Stimulated activated CD8-positive, alpha-beta memory T cell treated with anti-CD3 and anti-CD28 coated beads, Interleukin-15, amount 100 ng/mL, for 1 hour (primary cell): ENCODE measurements at places on chromosomes 6 and 20.

GRCh38 chr6:152605342-152605741 lies 31.8 kb downstream of the SYNE1 start:
- no peak for DNase-seq

- no peak for DNase-seq
Measured at GRCh38 chr20:40980106-40980827, 48.4 kb upstream of the TOP1 start.

DNA sequence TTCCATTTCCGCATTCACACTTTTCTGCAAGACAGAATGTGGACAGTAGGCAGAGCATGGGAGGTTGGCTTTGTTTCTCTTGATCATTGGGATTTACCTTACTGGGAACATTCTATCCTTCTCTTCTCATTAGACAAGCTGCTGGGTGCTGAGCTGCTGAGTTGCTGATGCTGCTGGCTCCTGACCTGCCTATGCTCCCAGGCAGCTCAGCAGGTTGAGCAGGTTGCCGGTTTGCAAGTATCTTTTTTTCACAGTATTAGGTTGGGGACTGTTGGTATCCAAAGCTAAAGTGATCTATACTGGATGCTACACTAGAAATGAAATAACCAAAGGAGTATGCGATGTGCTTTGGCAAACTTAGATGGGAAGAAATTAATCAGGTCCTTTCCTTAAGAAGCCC lies 23.7 kb upstream of the ADGRF4 start:
- no peak for DNase-seq

DNA sequence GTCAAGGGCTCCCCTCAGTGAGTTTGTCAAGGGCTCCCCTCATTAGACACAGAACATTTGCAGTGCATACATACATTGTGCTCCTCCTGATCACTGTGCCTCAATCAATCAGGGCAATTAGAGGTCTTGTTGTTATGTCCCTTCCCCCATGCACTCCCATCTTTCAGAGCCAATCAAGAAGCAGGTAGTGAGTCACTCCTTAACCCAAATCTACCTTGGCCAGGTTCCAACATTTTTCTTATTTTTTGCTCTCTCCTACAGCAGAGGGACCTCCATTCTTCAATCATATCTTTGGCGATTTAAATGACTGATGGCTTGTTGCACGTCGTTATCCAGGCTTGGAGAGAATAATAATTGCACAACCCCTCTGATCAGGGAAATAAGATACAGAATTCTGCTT lies 409.9 kb upstream of the SPTLC3 start:
- no peak for DNase-seq

DNA sequence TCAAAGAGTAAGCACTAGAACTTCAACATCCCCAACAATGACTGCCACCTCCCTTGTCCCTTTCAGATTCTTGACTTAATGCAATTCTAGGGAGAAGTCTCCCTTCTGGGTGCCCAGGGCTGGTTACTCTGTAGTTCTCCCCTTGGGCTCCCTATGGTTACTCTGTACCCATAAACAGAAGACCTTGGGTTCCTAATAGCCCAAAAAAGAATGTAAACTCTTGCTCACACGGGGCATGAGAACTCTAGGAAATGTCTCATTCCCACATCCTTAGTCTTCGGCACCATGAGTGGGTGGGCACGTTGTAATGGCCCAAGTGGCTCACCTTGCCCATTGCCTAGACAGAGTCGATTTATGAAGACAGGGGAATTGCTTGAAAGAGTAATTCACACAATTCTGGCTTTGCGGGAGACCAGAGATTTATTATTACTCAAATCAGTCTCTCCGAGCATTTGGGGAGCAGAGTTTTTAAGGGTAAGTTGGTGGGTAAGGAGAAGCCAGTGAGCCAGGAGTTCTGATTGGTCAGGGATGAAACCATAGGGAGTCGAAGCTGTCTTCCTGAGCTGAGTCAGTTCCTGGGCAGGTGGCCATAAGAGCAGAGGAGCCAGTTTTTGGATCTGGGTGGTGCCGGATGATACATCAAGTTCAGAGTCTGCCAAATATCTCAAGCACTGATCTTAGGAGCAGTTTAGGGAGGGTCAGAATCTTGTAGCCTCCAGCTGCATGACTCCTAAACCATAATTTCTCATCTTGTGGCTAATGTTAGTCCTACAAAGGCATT lies 61.2 kb upstream of the SIRPG start:
- no peak for DNase-seq

GRCh38 chr6:52409499-52409898 lies 10.6 kb upstream of the EFHC1 start:
- DNase-seq: no peak

DNA sequence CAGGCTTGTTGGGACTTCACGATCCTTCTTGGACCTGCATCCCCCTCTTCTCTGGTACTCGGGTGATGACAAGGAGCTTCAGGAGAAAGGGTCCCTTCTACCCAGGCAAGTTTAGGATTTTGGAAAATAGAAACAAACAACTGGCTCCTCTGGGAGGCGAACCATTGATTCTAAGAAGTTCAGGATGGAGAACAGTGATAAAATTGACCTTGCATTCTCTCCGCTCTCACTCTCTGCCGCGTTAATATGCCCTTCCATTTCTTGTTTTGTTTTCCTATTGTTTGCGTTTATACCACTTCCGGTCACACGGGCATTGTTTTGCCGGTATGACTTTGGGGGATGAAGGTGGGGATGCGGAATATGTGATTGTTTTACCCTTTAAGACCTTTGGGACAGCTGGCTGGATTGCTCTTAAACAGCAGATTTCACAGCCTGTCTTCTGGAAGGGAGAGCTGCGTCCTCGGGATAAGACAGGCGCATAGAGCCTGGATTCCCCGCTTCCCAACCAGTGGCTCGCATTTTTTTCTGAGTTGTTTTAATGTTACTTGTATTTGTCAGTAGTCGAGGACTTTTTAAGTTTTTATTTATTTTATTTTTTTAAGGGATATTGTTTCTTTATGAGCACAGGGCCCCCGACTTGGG lies 144.3 kb upstream of the ZNF184 start:
- no peak for DNase-seq

- DNase-seq: no peak
Measured at GRCh38 chr20:49385465-49385864, 97.0 kb downstream of the KCNB1 start.

GRCh38 chr6:62612471-62612870 lies 326.4 kb upstream of the KHDRBS2 start:
- no peak for DNase-seq

- DNase-seq: no peak
Measured at GRCh38 chr6:127951172-127951917, 50.5 kb upstream of the THEMIS start.

- DNase-seq: no peak
Measured at GRCh38 chr20:33704197-33704924, 15.7 kb downstream of the PXMP4 start.

- no peak for DNase-seq
Measured at GRCh38 chr6:13695252-13695651, 16.4 kb downstream of the RANBP9 start.

GRCh38 chr6:125196613-125197012 lies 43.0 kb downstream of the TPD52L1 start:
- DNase-seq: no peak

DNA sequence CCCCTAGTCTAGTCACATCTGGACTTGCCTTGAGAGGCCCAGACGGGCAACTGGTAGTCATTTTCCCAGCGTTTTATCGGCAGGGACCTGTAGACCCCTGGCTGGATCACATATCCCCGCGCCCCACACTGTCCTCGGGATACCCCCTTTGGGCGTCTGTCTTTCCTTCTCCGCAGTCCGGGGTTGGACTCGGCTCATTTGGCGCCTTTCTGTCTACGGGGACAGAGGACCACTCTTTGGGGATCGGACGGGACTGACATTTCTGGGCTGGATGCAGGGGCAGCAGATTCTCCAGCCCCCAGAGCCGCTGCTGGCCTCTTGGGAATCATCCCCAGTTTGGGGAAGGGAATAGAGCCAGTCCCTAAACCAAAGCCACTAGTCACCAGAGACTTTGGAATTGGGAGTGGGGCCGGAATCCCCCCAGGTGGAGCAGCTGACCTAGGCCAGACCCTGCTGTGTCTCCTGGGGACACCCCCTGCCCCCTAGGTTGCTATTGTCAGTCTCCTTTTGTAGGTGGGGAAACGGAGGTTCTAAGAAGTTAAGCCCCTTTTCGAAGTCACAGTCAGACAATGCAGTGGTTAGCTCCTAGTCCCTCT lies 734 bp downstream of the FAM110A start:
- no peak for DNase-seq

DNA sequence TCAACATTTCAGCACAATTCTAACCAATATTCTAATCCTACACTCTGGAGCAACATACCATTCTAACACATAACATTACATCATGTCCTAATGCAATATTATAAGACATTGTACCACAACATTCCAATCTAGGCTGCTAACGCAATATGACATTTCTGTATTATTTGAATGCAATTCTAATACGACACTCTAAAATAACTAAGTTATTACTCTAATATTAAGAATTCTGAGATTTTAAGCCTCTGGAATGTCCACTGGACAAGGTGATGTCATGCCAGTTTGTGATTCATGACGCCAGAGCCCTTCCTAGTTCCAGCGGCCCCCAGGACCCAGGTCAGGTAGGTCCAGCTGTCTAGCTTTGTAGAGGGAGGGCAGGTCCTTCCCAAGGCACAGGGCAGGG lies 69.7 kb upstream of the SIRPA start:
- DNase-seq: no peak

GRCh38 chr20:57714409-57715267 lies 4.8 kb upstream of the PMEPA1 start:
- no peak for DNase-seq

DNA sequence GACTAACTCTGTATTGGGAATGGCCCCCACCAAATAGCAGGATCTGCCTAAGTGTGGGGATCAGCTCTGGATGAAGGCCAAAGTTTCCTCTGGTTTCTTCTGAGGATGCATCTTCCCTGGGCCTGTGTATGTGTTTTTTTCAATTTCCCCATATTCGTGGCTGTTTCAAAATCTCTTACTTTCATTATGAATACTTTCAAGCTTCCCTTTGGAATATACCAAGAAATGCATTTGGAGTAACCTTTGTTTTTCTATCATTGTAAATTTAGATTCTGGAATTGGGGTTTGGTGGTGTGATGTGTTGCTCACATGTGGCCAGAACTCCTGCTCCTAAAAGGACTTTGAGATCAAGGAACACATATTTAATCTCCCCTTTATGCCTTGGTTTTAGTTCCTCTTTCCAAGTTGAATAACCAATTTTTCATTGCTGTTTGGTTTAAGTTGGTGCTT lies 8.4 kb downstream of the ENTPD6 start:
- no peak for DNase-seq

- no peak for DNase-seq
Measured at GRCh38 chr6:127518710-127519468, at the start of gene MTCL3. Gene MTCL3 (minus strand): TSS chr6:127519335.

GRCh38 chr6:37745748-37746147 lies 48.1 kb upstream of the MDGA1 start:
- DNase-seq: no peak

DNA sequence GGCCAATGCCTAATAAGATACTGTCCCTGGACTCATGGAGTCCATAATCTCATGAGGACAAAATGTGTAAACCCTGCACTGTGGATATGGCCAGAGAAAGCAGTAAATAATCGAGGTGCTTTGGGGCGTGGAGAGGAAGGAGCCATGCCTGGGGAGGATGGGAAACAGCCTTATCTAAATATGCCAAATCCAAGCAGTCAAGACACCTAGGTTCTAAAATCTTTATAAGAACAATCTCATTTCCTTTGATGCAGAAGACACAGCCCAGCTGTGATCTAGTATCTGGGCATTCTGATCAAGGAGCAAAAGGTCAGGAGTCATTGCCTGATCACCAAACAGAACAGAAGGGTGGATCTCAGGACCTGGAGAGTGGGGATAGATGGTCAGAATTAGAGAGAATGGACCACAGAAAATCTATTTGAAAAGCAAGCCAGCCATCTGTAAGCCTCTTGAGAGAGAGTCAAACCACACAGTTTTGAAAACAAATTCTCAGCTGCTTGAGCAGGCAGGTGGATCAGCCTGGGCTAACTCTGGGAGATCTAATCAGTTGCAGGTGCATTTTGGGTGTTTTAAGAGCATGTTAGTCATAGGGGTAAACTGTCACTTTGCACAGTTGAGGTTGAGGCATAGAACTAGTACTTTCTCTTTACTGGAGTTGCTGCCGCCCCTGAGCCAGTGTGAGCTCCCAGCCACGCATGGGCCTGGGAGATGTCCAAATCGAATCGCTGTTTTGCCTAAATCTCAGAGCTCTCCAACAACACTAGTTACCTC lies 130.8 kb upstream of the TNFAIP3 start:
- no peak for DNase-seq

GRCh38 chr6:139520321-139520768 lies 145.9 kb upstream of the CITED2 start:
- no peak for DNase-seq

- no peak for DNase-seq
Measured at GRCh38 chr6:24683297-24684296, 16.7 kb downstream of the ACOT13 start.

- no peak for DNase-seq
Measured at GRCh38 chr20:49029203-49029602, 16.9 kb upstream of the CSE1L start.
